ENCODE measurements at places on chromosomes 16 and 17. TPM values are rescaled to one million over a fixed set of nuclear protein-coding genes. Genes with fewer than 3 reads are reported as not detected.
A peak's percentile ranks its signal among the peaks of the same experiment; 100 is the strongest.

Gene DOC2A
- 1.8 TPM for total RNA-seq

Gene TCAP
- 3.1 TPM for total RNA-seq

DNA sequence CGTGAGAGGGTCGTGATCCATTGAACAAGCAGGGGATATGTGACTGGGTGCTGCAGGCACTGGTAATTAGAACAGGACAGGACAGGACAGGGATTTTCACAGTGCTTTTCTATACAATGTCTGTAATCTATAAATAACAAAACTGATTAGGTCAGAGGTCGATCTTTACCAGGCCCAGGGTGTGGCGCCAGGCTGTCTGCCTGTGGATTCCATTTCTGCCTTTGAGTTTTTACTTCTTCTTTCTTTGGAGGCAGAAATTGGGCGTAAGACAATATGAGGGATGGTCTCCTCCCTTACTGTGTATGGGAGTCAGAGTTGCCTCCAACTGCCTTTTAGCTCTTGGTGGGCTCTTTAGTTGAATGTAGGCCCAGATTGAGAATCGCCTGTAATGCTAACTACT lies 1.5 kb upstream of the ZNF764 start:
- H3K4me3 ChIP-seq = no peak overlapping the region
- H3K4me1 ChIP-seq = no peaks in the 10 kb centered on the region
- no peaks in the 10 kb centered on the region for H3K27me3 ChIP-seq
- DNase-seq = no peak
- H3K27ac ChIP-seq = no peak overlapping the region
- peaks cover 4% of the 10 kb centered on the region for H3K36me3 ChIP-seq

DNA sequence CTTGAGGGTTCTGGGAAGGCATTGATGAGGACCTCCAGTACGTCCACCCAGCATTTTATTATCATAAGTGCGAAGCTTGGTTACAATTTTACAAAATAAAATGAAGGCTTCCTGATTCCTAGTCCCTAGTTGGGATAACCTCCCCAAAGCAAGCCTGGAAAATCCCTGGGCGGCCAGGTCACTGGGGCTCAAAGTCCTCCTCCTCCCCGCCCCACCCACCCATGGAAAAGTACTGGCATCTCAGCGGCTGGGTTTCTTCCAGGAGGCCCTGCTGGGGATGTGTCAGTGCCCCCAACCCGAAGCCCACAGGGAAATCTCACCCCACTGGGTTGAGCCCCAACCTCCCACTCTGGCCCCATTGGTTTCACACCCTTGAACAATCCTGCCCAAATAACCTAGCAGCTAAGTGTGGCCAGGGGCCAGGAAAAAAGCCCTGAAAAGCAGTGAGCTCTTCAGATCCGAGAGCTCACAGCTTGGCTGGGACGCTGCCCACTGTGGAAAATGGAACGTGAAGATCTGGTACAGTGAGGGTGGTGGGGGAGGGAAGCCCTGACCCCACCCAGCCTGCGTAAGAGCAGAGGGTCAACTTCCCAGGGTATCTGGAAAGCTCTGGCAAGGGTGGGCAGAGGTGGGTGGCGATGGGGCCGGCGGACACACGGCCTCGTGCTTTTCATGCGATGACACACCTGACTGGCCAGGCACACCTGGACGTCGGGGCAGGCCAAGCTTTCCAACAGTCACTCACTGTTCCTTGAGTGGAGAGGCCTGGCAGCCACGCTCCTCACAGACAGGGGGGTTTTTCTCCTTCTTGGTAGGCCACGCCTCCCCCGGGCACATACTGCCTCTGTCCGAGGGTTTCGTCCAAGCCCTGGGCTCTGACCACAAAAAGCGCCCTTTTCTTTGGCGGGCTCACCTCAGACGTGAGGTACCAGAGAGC lies 324.5 kb downstream of the SOX9 start:
- no peaks in the 10 kb centered on the region for H3K27me3 ChIP-seq
- no peak overlapping the region for H3K27ac ChIP-seq
- no peak overlapping the region for H3K4me3 ChIP-seq
- H3K4me1 ChIP-seq = no peaks in the 10 kb centered on the region

DNA sequence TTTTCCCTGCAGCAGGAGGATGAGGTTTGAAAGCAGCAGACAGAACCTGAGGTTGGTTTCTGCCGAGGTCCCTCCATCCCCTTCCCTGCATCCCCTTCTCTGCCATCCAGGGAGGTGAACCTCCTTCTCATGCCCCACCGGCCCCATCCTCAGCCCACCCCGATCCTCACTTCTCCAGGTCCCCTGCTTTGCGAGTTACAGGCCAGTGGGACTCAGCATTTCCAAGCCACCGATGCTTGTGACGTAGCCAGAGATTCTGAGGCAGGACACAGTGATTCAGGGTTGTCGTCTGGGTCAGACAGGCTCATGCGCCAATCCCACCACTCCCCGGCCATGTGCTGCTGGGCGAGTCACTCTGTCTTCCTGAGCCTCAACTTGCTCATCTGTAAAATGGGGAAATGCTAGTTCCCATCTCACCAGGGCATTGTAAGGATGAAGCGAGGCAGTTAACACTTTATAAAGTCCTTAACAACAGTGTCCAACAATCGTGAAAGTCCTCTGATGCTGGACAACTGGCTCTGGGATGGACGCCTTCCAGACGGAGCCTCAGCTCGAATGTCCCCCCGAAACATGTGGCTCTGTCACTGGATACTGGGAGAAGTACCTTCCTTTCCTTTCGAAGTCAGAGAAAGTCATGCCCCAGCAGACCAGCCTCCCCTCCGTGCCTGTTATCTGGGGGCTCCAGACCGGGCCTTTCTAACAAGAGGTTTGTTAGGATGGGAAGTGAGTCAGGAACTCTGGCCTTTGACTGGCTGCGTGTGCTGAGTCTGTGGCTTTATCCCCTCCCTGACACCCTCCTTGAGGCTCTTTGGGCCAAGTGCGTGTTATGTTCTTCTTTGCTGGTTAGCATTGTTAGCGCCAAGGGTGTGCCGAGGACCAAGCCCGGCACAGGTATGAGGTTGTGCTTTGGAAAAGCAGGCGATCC lies 21.9 kb downstream of the SEC14L5 start:
- no peaks in the 10 kb centered on the region for H3K27me3 ChIP-seq
- no peaks in the 10 kb centered on the region for H3K4me1 ChIP-seq
- no peak overlapping the region for H3K4me3 ChIP-seq
- DNase-seq = peak; percentile 2

GRCh38 chr17:44587339-44587738 lies 30.1 kb downstream of the FZD2 start:
- peak overlapping the region; percentile 88 for H3K27ac ChIP-seq
- no peaks in the 10 kb centered on the region for H3K36me3 ChIP-seq
- H3K4me3 ChIP-seq = no peak overlapping the region
- peak; percentile 85 for DNase-seq

DNA sequence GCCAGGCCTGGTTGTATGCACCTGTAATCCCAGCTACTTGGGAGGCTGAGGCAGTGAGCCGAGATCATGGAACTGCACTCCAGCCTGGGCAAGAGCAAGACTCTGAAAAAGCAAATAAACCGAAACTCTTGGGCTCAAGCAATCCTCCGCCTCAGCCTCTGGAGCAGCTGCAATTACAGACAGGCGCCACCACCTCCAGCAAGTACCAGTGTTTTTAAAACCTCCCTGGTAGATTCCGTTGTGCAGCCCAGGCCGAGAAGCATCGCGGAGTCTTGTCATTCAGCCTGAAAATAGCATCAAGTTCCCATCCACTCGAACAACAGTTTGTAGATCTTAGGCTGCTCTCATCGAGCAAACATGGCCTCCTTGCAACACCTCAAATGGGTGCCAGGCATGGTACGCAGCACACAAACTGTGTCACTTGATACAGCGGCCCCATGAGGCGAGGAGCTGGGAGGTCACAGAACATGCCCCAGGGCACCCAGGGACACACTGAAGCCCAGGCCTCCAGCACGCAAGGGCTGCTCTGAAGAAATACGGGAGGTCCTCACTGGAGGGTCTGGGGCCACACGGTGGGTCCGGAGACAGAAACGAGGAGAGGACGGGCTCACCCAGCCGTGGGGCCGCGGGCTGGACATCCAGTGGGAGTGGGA lies 18.1 kb downstream of the TMC6 start:
- no peaks in the 10 kb centered on the region for H3K4me1 ChIP-seq
- DNase-seq = peak; percentile 74
- no peak overlapping the region for H3K4me3 ChIP-seq
- H3K27ac ChIP-seq = no peak overlapping the region

- H3K4me1 ChIP-seq = no peaks in the 10 kb centered on the region
- H3K27ac ChIP-seq = no peak overlapping the region
- no peak for DNase-seq
- H3K4me3 ChIP-seq = no peak overlapping the region
Observed at GRCh38 chr17:33302394-33302793, 9.3 kb upstream of the ASIC2 start.

GRCh38 chr16:73018821-73019456 lies 29.0 kb downstream of the ZFHX3 start:
- H3K27me3 ChIP-seq = no peaks in the 10 kb centered on the region
- peaks cover 4% of the 10 kb centered on the region for H3K4me1 ChIP-seq
- H3K27ac ChIP-seq = peak overlapping the region; percentile 15
- no peaks in the 10 kb centered on the region for H3K36me3 ChIP-seq
- DNase-seq = no peak

DNA sequence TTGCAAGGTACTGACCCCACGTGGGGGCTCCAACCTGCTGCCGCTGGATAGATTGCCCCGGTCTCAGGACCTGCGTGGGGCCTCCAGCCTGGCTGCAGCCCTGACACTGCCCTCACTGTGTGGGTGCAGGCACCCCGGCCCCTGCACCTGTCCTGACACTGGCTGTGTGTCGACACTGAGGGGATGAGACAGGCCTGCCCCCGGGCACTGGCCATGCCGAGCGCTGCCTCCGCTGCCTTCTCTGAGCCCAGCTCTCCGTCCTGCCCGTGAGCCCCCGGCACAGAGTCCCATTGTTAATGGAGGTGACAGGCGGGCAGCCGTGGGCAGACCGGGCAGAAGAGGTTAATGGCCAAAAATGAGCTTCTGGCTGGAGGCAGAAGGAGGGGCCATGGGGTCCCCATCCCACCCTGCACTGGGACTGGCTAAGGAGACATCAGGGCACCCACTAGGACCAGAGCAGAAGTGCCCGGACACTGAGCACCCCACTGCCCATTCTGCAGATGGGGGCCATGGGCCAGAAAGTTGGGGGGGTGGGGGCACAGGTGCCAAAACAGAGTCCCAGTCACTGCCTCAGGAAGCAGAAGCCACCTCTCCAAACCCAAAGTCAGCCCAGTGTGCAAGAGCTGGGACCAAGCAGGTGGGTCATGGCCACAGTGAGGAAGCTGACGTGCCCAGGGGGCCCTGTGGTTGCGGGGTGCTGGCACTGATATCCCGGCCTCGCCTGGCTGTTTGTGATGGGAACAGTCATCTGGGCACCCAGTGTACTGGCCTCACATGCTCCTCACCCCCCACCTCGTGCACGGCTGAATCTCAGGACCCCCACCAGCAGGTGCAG lies 2.5 kb upstream of the PRR35 start:
- no peak overlapping the region for H3K27ac ChIP-seq
- no peaks in the 10 kb centered on the region for H3K36me3 ChIP-seq
- H3K4me3 ChIP-seq = no peak overlapping the region
- DNase-seq = no peak

Gene CCL4L2
- total RNA-seq = 1.4 TPM

GRCh38 chr17:27180322-27180721 lies 113.6 kb upstream of the WSB1 start:
- H3K27ac ChIP-seq = no peak overlapping the region
- no peaks in the 10 kb centered on the region for H3K4me1 ChIP-seq
- H3K36me3 ChIP-seq = no peaks in the 10 kb centered on the region
- H3K27me3 ChIP-seq = no peaks in the 10 kb centered on the region

GRCh38 chr17:42608305-42609181 lies 631 bp downstream of the RETREG3 start:
- peak overlapping the region; percentile 64 for H3K4me3 ChIP-seq
- H3K27me3 ChIP-seq = no peaks in the 10 kb centered on the region
- peak overlapping the region; percentile 64 for H3K27ac ChIP-seq
- peaks cover 2% of the 10 kb centered on the region for H3K36me3 ChIP-seq
- peak; percentile 51 for DNase-seq
- H3K4me1 ChIP-seq = peaks cover 1% of the 10 kb centered on the region

GRCh38 chr16:35598696-35599332 lies 2139.4 kb downstream of the TP53TG3F start:
- H3K36me3 ChIP-seq = no peaks in the 10 kb centered on the region
- no peak overlapping the region for H3K4me3 ChIP-seq
- no peaks in the 10 kb centered on the region for H3K4me1 ChIP-seq
- no peak for DNase-seq

- no peaks in the 10 kb centered on the region for H3K4me1 ChIP-seq
- H3K27ac ChIP-seq = no peak overlapping the region
- H3K27me3 ChIP-seq = no peaks in the 10 kb centered on the region
- H3K4me3 ChIP-seq = no peak overlapping the region
- peak; percentile 97 for DNase-seq
Observed at GRCh38 chr17:27315322-27315721, 21.4 kb downstream of the WSB1 start.

GRCh38 chr16:22325598-22326368 lies 28.6 kb downstream of the POLR3E start:
- no peak overlapping the region for H3K27ac ChIP-seq
- no peaks in the 10 kb centered on the region for H3K27me3 ChIP-seq
- H3K4me1 ChIP-seq = no peaks in the 10 kb centered on the region
- peaks cover 2% of the 10 kb centered on the region for H3K36me3 ChIP-seq
- H3K4me3 ChIP-seq = no peak overlapping the region

DNA sequence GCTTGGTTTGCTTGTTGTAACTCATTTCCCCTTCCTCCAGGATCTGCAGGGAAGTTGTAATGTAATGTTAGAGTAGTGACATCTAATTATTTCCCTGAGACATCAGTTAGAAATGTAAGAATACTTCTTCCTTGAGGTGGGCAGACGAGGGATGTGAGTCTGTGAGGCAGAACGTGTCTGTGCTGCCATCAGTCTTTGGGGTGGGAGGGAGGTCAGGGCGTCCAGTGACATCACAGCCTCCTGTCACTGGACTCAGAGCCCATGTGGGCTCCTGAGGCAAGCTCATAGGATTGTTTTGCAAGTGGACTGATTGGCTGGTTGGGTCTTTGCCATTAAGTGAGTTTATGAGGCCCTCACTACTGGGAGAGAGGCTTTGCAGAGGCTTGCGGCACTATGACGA lies 188.8 kb downstream of the CCDC182 start:
- no peaks in the 10 kb centered on the region for H3K36me3 ChIP-seq
- DNase-seq = no peak
- H3K27me3 ChIP-seq = no peaks in the 10 kb centered on the region

Gene NPW
- total RNA-seq = not detected

DNA sequence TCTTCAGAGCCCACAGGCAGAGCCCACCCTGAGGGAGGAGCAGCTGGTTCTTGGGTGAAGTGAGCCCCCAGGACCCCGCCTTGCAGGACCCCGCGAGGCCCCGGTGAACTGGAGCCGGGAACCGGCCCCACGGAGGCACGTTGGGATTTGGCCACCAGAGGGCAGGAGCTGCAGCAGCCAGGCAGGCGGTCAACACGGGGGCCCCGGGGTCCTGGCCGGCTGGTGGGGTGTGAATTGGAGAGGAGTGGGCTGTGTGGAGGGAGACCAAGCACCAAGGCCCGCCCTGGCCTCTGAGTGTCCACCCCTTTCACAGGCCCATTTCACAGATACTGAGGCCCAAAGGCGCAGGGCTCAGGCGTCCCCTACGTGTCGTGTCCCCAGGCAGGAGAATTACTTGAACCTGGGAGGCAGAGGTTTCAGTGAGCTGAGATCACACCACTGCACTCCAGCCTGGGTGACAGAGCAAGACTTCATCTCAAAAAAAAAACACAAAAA lies 2.2 kb downstream of the DPEP1 start:
- H3K4me1 ChIP-seq = no peaks in the 10 kb centered on the region
- no peak overlapping the region for H3K27ac ChIP-seq
- no peak overlapping the region for H3K4me3 ChIP-seq
- DNase-seq = no peak
- no peaks in the 10 kb centered on the region for H3K36me3 ChIP-seq

Gene NPIPA5
- 14.8 TPM for total RNA-seq

Gene APOH
- not detected for total RNA-seq

GRCh38 chr17:67035131-67036083 lies 8.9 kb upstream of the CACNG1 start:
- H3K27me3 ChIP-seq = no peaks in the 10 kb centered on the region
- H3K4me3 ChIP-seq = no peak overlapping the region
- no peak overlapping the region for H3K27ac ChIP-seq
- no peaks in the 10 kb centered on the region for H3K36me3 ChIP-seq
- no peak for DNase-seq

Gene PDILT
- not detected for total RNA-seq

Data from aorta (tissue), 5 donors.